Activated T-cell treated with anti-CD3 and anti-CD28 coated beads, Interleukin-2, amount 50 U/mL, for 4 hours (primary cell): ENCODE measurements at places on chromosomes 16 and 17. TPM values are rescaled to one million over a fixed set of nuclear protein-coding genes. Genes with fewer than 3 reads are reported as not detected.

DNA sequence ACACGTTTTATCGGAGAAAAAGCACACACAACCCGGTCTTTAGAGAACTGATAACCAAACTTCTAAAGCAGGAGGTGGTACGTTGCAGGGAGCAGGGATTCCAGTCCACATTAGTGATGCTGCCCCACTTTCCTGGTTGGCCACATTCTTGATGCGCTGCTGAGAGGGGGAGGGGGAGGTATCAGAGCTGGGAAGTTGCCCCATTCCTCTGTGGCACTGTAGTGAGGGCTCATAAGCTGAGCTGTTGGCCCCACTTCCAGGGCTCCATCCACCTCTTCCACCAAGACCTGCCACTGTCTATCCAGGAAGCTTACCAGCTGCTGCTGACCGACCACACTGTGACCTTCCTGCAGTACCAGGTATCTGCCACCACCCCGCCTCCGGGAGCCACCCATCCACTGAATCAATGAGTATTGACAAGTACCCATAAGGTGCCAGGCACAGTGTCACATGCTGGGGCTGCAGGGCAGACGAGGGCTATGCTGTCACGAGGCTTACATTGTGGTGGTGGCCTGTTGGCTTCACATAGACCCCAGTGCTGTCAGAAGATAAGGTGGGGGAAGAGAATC lies 1.1 kb downstream of the TSEN54 start:
- DNase-seq: peak; percentile 21

Gene C1QTNF1
- total RNA-seq: 0.38 TPM

Gene SLC13A2
- not detected for total RNA-seq

DNA sequence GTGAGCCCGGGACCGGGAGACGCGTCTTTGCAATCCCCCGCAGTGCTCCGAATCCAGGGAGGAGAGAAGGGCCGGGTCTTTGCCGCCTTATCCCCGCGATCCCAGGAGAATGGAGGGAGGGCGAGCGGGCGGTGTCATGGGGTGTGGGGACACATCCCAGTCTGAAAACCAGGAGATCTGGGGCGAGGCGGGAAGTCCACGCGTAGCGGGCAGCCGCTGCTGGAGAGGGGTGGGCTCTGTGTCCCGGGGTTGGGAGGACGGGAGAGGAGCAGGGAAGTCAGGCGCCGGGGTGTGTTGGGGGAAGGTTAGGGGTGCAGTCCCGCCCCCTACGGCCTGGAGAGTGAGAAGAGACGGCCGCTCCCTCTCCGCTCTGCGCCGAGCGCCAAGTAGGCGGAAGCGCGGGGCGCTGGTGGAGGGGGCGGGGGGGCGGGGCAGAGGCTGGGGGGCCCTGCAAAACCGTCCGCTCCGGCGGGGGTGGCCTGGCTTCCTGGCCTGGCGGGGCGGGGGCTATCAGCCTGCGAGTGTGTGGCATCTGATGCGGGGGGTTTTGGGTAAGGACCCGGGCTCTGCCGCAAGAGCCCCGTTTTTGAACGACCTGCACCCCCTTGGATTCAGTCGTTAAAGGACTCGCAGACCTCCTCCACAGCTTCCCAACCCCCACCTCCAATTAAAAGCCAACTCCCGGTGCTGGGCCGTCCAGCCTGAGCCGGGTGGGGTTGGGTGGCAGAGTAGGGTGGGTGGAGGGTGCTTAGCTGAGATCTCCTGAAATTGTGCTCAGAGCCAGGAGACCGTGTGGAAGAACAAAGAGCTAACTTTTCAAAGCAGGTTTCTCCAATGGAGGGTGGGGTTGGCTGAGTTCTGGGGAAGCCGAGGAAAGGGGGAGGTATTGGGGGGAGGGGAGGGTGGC lies 654 bp downstream of the LASP1 start:
- DNase-seq: peak; percentile 59

- DNase-seq: no peak
Observed at GRCh38 chr17:49928126-49928800, 40.7 kb upstream of the DLX4 start.

GRCh38 chr17:10842658-10843057 lies 4.8 kb upstream of the PIRT start:
- DNase-seq: no peak

DNA sequence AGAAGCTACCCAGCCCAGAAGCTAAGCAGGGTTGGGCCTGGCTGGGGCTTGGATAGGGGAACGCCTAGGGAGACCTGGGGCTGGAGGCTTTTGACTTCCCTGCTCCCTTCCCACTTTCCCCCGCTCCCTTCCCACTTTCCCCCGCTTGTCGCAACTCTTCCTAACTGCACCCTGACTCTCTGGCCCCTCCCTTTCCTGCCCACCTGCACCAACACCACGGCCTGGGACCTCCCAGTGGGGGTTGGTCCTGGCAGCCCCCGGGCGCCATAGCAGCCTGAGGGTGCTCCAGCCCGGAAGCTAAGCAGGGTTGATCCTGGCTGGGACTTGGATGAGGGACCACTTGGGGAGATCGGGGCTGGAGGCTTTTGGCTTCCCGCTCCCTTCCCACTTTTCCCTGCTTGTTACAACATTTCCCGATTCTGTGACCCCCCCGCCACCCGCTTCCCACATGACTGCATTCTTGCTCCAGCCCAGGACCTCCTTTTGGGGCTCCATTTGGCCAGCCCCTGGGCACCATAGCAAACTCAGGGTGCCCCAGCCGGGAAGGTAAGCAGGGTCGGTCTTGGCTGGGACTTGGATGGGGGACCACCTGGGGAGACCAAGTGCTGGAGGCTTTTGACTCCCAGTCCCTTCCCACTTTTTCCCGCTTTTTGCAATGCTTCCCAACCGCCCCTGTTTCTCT lies 2287.0 kb downstream of the TP53TG3F start:
- no peak for DNase-seq

Gene MT1M
- 0.48 TPM for total RNA-seq

- no peak for DNase-seq
Observed at GRCh38 chr17:50211249-50212120, 10.1 kb upstream of the COL1A1 start.

- no peak for DNase-seq
Observed at GRCh38 chr17:68662479-68662878, 61.3 kb upstream of the FAM20A start.
